ENCODE measurements at places on chromosomes 1 and 21.

- DNase-seq = no peak
These were observed 6.8 kb upstream of the ZBTB40 start for GRCh38 chr1:22444856-22445255.

- DNase-seq = no peak
These were observed 71.6 kb downstream of the NENF start for GRCh38 chr1:212504171-212504803.

DNA sequence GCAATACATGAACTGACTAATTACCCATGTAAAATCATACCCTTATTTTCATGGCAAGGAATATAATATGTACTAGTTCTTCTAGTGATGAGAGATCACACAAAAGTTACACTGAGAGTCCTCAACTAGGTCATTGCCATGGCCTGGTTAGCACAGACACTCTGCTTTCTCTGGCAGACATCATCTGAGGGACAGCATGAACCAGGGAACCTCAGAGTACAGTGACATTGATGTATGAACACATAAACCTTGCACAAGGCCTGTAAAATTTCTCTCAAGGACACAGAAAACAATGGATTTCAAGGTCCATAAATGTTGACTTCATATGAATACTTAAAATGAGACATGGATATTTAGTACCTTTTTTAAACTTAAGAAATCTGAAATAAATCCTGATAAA lies 108.8 kb upstream of the MAGI3 start:
- DNase-seq = no peak

DNA sequence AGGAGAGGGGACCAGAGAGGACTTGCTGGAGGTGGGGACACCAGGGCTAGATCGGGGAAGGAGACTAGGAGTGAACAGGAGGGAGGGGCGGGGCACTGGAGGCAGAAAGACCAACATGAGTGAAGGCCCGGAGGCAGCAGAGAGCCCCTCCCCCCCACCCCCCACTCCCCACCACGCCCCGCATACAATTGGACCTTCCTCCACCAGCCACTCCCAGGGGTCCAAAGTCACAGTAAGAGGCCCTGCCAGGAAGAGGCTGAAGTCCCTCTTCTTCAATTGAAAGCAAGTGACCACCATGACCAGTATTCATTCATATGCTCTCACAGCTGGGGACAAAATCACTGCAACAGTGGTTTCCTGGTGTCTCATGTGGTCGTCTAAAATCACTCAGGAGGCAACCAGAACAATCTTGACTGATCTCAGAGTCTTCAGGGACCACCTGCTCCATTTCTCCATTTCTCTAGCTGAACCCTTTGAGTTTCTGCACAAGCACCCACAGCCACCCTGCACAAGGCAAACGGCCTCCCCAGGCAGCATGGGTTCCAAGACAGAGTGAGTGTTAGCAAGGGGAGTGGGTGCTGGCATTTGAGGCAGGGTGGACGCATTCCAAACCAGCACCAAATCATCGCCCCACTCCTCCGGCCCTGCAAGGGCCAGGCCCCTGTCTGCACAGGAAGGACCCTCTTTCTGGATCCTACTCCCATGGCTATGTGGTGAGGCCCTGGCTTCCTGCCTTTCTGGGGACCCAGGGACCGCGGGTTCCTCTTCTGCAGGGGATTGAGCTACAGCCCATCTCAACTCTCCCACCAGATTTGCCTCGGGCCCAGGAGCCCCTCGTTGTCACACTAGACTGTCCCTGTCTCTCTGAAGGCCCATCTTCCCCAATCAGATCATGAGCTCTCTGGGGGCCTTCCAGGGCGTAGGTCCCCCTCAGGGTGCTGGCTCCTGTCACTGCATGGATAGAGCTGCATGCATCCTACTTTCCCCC lies 17.0 kb downstream of the LAPTM5 start:
- no peak for DNase-seq

GRCh38 chr1:31745946-31746670 lies 18.0 kb downstream of the ADGRB2 start:
- DNase-seq = no peak
